ENCODE measurements at places on chromosomes 11 and 22.

DNA sequence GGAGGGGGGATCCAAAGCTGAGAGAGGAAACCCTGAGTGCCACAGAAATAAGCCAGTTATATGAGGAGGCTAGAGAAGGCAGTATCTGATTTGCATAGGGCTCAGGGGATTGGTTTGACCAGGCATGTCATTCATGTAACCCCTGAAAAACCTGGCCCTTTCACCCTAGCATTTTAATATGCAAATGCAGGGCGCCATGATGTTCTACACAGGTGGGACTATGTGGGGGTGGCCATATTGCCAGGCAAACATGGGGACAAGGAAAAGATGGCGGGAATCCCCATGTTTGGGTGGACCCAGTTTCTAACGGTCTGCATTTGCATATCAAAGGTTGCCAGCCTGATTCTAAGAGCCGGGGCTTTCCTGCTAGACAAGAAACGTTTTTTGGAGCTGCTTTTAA lies 27.2 kb downstream of the CSF2RB start:
- DNase-seq, result peak; percentile 53

- DNase-seq, result peak; percentile 69
Observed at GRCh38 chr22:36435516-36436415, 45.7 kb downstream of the TXN2 start.

GRCh38 chr11:64713781-64714363 lies 9.1 kb downstream of the NRXN2 start:
- no peak for DNase-seq

DNA sequence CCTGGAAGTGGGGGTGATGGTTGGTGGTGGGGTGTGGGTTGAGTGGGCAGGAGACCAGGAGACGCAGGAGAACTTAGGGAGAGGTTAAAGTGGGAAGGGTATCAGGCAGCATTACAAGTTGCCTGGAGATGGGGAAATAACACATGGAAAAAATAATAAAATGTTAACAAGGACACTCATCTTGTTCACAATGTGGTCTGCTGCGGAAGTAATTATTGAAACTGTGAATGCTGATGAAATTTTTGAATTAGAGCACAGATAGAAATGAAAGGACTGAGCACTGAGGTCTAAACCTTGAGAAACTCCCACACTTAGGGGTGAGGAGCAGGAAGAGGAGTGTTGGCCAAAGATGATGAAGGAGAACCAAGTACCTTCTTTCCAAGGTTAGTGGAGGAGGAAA lies 346.0 kb upstream of the PLET1 start:
- no peak for DNase-seq

DNA sequence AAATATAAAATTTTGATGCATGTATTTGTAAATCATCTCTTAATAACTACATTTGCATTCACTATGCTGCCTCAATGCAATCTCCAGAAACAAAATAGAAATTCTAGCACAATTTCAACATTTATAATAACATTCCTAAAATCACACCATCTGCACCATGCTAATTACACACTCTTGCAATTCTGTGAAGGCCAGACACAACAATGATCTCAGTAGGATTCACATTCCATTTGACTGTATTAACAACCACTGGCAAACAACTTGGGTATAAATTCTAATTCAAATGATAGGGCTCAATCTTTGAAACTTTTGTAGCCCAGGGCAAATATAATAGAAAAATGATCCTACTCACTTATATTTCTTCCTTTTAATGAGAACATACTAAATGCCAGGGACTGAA lies 25.9 kb downstream of the RAB6A start:
- no peak for DNase-seq

DNA sequence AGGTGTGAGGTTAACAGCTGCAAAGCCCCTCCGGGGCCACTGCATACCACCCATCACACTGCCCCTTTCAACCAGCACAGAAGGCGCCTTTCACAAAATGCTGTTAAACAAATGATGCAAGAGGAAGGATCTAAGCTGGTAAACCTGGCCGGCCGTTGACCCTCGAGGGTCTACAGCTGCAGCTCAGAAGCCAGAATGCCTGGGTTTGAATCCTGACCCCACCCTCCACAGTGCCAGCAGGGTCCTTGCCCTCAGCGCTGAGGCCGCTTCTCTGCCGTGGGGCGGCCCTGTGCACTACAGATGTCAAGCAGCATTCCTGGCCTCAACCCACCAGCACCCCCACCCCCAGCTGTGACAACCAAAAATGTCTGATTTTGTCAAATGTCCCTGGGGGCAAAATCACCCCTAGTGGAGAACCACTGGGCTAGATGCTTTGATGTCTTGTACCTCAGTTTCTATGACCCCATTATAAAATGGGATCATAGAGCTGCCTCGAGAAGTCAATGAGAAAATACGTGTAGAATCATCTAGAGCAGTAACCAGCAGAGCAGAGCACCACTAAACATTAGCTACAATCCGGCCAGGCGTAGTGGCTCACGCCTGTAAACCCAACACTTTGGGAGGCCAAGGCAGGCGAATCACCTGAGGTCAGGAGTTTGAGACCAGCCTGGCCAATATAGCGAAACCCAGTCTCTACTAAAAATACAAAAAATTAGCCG lies 77.9 kb downstream of the CELSR1 start:
- DNase-seq, result no peak

DNA sequence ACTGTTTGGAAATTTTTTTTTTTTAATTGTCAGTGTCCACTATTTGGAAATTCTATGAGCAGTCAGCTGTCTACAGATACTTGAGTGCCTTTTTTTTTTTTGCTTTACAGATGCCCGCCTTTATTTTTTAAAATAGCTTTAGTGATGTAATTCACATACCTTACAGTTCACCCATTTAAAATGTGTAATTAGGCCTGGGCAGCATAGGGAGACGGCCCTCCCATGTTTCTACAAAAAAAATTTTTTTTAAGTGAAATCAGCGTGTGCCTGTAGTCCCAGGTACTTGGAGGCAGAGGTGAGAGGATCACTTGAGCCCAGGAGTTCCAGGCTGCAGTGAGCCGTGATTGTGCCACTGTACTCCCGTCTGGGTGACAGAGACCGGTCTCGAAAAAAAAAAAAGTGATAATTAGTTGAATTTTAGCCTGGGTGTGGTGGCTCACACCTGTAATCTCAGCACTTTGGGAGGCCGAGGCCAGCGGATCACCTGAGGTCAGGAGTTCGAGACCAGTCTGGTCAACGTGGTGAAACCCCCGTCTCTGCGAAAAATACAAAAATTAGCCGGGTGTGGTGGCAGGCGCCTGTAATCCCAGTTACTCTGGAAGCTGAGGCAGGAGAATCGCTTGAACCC lies 1.5 kb downstream of the ZNF143 start:
- no peak for DNase-seq

- no peak for DNase-seq
Observed at GRCh38 chr11:9754010-9754471, 90.2 kb downstream of the SWAP70 start.

- no peak for DNase-seq
Observed at GRCh38 chr22:46708766-46709330, 29.2 kb downstream of the CERK start.

- no peak for DNase-seq
Observed at GRCh38 chr11:2302896-2303626, 1.2 kb downstream of the TSPAN32 start.

DNA sequence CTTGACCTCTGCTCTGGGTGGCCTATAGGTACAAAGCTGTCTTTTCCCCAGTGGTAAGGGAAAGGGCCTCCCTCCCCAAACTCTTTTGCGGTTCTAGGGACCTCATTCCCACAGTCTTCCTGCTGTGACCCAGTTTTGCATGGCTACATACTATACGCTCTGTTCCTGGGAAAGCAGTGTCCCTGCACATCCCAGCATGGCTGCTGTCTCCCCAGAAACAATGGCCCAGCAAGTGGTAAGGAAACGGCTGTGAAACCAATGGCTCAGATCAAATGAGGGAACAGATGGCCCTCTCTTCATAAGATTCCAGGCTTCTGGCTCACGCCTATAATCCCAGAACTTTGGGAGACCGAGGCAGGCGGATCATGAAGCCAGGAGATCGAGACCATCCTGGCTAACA lies 41.1 kb downstream of the RPL27A start:
- DNase-seq, result no peak

- no peak for DNase-seq
Observed at GRCh38 chr11:43952401-43953342, 10.2 kb downstream of the C11orf96 start.

DNA sequence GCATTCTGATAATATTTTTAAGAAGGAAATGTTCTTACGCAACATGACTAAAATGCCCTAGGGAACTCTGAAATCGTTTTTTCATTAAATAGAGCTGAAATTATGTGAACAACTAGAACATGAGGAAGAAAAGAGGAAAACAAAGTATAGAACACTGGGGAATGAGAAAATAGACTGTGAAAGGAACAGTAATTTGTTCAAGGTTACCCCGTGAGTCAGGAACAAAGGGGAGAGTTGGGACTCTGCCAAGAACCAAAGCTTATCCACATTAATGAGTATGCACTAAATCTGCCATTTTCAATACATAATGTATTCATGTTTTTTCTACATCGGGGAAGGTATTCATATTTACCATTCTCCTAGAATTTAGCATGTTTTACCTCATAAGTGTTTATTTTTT lies 961.8 kb upstream of the CCDC90B start:
- DNase-seq, result no peak

GRCh38 chr22:29230972-29231875 lies 25.5 kb downstream of the EMID1 start:
- no peak for DNase-seq

- DNase-seq, result no peak
Observed at GRCh38 chr22:46697811-46698515, 40.1 kb downstream of the CERK start.

DNA sequence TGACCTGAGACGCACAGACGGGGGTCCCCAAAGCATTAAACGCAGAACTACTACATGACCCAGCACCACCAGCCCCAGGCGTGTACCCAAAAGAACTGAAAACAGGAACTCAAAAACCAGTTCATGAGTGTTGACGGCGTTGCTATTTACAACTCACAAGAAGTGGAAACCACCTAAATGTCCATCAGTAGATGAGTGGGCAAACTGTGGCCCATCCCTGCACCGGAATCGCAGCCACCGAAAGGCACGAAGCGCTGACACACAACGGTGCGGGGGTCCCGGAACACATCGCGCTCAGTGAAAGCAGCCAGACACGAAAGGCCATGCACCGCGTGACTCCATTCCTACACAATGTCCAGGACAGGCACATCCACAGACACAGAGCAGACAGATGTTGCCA lies 79.2 kb downstream of the TRMU start:
- peak; percentile 63 for DNase-seq

- no peak for DNase-seq
Observed at GRCh38 chr11:101840704-101841103, 74.1 kb upstream of the CEP126 start.

- no peak for DNase-seq
Observed at GRCh38 chr11:61290905-61291690, 4.0 kb downstream of the VWCE start.

GRCh38 chr22:35218079-35218478 lies 39.2 kb upstream of the HMGXB4 start:
- no peak for DNase-seq

DNA sequence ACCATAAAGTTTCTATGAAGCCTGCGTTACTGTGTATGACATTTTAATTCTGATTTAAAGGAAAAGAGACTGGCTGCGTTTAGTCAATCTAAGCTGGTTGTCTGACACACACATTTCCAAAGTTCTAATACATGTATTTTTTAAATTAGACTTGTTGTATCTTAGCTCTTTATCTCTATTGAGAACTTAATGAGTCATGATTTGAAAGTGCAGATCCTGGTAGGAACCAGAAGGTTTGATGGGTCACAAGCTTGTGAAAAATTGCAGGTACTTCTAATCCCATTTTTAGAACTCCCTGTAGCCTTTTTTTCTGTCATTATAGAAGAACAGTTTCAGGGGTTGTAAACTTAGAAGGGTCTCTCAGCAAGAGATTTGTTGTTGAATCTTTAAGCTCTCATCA lies 210.3 kb downstream of the DDX10 start:
- no peak for DNase-seq

DNA sequence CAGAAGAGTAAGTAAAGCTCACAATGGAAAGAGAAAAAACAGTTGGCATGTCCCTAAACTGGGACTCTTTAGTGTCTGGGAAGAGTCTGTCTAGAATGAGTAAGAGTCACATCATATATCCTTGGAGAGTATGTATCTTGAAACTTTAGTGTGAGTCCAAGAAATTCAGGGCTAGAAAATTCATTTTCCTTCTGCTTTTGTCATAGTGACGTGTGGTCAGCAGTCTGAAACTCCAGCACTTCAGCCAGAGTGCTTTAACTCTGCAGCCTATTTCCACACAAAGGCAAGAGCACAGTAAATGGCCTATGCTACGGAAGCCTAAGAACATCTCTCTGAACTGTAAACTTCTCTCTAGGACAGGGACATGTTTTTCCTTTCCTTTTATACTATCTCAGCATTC lies 174.1 kb downstream of the FAM181B start:
- DNase-seq, result no peak

DNA sequence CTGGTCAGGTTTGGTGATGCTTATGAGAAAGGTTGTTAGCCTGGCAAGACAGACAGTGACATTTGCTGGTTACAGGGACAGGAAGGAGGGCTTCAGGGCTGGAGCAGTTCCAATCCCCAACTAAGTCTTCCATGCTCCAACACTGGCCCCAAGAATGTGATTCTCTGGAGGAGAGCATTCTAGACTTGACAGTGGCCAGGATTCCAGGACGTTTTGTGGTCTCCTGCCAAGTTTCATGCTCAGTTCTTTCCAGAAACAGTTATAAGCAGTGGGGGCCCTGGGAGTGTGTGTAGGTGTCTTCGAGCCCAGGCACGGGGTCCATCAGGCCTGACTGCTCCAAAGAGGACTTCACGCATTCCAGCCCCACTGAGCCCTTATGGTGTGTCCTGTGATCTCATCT lies 8.9 kb upstream of the GRK3 start:
- no peak for DNase-seq

- DNase-seq, result no peak
Observed at GRCh38 chr11:7551571-7551970, 37.8 kb downstream of the PPFIBP2 start.

GRCh38 chr11:124199702-124200101 lies 16.6 kb downstream of the OR10D3 start:
- no peak for DNase-seq

GRCh38 chr11:93614173-93614722 lies 47.2 kb upstream of the CEP295 start:
- no peak for DNase-seq
